ENCODE measurements at places on chromosomes 11 and 22.

DNA sequence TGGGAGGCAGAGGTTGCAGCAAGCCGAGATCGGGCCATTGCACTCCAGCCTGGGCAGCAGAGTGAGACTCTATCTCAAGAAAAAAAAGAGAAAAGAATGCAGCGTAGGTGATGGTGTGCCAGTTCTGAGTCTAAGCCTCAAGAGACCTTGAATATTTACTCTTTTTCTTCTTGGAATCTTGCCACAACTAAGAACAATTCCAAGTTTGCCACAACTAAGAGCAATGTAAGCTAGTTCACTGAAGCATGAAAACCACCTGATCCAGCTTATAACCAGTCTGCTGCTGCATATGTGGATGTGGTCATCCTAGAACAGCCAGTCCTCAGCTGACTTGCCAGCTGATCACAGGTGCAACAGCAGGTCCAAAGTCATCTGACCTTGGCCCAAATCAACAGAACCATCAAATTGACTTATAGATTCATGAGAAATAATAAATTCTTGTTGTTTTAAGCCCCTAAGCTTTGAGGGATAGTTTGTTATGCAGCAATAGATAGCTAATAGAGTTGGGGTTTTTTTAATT, 25.4 kb upstream of the SEZ6L start:
- DNase-seq, result no peak

- no peak for DNase-seq
Observed at GRCh38 chr11:120735035-120735434, 223.5 kb downstream of the GRIK4 start.

GRCh38 chr11:107776062-107776461, 64.2 kb upstream of the SLN start:
- no peak for DNase-seq

DNA sequence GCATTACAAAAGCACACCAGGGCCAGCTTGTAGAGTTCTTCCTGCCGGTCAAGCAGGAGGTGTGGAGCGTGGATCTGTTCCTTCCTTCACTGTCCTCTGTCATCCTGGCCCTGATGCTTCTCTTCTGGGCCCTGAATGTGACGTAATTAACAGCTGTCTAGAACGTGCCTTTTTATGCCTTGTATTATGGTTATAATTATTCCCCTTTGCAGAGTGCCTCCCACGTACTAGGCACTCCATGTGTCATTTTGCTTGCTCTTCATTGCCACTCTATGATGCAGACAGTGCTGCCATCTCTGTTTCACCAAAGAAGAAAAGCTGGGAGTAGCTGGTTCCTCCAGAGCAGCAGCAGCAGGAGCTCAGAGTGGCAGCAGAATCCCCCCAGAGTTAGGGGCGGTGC, 132.1 kb upstream of the TTC12 start:
- DNase-seq, result no peak

GRCh38 chr11:13294771-13295579, 17.4 kb downstream of the BMAL1 start:
- DNase-seq, result no peak

DNA sequence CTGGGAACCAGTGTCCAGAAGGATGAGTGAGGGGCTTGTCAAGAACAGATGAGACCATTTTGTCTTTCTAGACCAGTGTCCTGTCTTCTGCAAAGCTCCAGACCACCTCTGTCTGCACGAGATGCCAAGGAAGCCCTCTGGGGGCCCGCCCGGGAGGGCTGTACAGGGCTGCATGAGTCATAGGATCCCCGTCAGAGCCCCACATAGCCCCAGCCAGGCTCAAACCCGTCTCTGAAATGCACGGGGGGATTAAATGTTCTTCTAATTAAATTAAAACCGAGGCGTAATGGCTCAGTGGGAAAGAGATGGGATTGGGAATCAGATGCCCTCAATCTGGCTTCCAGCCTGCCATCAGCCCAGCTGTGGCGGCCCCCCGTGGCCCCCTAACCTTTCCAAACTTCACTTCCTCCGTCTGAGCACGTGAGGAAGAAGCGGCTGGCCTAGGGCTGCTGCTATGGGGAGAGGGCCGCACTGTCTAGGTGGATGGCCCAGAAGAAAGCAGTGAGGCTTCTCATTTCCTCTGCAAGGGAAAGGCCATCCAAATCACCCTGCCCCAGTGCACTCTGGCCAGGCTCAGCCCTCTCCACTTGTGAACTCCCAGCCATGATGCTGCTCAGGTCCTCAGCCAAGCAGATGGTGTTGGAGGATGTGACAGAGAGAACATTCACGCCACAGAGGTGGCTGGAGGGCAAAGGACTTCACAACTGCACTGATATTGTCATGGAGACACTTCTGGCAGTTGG, 32.8 kb downstream of the KCNQ1OT1 start:
- DNase-seq, result no peak

All from T-helper 2 cell (primary cell).